ENCODE measurements at places on chromosomes 11 and 22. TPM values are rescaled to one million over a fixed set of nuclear protein-coding genes. Genes with fewer than 3 reads are reported as not detected.

- DNase-seq: no peak
These were observed 16.9 kb upstream of the SLC3A2 start for GRCh38 chr11:62863687-62864335.

DNA sequence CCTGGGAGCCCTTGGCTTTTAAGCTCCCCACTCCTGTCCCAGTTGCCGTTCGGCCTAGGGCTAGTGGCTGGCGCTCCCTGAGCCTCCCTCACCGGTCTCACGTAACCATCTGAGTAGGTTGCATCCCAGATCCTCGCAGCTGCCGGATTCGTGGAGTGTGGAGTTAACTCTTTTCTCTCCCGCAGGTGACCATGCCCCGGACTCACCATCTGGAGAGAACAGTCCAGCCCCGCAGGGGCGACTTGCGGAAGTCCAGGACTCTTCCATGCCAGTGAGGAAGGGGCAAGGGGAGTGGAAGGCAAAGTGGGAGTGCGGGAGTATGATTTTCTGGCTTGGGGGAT, 902 bp downstream of the MUS81 start:
- no peak for DNase-seq

- DNase-seq: no peak
These were observed 967.0 kb upstream of the FAT3 start for GRCh38 chr11:91257667-91258066.

DNA sequence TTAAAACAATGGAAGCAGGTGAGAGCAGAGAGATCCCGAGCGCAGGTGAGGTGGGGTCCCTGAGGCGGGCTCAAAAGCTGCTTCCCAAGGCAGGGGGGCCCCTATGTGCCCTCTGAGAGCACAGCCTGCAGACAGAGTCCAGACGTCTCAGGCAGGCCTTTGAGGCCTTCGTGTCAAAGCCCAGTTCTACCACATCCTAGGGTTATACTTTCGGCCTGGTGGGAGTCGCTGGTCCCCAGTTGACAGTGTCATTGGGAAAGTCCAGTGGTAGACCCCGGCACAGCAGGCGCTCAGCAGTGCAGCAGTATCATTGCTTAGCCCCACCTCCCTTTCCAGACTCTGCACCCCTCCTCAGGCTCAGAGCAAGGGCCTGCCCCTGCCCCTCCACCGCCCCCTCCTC, 9.1 kb downstream of the LINC01488 start:
- DNase-seq: no peak

DNA sequence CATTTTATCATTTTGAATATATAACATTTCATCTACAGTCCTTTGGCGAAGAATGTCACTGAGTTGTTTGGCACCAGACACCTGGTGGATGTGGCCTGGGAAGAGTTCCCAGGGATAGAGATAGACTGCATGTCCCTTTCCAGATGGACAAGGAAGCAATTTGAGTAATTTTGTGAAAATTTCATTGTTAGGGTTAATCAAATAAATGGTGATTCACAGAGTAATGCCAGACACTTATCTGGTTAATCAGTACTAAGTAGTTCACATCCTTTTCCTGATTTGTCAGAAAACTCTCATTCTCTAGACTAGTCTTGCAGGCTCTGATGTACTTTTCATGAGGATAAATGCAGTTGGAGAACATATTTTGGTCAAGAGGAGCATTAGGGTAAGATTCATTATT, 41.6 kb downstream of the NAALAD2 start:
- DNase-seq: no peak

The OR5T2 gene
- not detected for total RNA-seq

The YPEL1 gene
- 0.20 TPM for total RNA-seq

The LRRC32 gene
- total RNA-seq: 0.92 TPM

Measured in HFFc6 (cell line).